ENCODE measurements at places on chromosomes 2 and 18.

DNA sequence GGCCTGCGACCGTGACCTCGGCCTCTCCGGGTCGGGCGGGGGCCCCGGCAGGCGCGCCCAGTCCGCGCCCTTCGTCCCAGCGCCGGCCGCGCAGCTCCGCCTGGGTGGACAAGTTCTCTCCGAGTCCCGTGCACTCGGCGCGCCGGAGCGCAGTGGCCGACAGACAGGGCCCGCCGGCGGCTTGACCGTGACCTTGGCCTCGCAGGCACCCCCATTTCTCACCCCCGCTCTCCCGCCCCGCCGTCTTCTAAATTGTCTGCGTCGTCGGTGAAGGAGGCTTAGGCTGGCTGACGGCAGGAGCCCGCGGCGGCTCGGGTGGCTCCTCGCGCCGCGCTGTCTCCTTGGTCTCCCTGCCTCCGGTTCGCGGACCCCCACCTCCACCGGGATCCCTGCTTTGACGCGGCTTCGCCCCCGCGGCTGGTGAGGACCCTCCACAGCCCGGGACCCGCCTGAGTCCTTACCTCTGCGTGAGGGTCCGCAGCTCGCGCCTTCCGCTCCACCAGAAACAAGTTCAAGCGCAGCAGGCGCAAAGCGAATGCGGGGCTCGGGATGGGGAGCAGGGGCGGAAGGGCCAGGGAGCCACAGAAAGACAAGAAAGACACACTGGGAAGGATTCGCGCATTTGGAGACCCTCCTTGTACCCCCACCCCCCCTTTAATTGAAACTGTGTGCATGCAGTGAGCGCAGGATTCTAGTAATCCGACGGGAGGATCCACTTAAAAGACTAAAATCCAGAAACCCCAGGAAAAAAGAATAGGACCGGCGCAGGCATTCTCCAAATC lies 4.0 kb downstream of the PTGR3 start:
- DNase-seq: no peak

DNA sequence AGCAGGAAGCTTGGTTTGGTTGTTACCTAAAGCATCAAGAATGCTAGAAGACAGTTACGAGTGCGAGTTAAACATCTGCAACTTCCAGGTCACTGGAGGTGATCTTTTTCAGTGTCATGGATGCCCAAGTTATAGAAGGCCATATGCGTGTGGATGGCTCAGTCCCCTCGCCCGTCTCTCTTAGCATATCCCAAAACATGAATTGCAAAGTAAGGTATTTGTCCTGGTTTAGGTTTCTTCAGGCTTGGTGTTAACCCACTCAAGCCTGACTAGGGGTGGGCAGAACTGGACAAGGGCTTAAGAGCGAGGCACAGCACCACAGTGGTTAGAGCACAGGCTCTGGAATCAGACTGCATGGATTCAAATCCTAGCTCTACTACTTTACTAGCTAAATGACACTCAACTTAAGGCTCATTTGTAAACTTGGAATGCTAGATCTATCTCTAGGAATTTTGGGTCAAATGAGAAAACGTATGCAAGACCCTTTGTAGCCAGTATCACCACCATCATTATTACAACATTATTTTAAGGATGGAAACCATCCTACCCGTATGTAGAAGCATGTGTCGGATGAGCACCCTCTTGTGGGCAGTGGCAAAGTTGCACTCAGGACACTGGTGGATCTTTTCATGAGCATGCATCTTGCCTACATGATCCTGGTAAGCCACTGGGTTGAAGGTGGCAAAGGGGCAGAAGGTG lies 11.2 kb downstream of the ZNF142 start:
- DNase-seq: peak; percentile 60

DNA sequence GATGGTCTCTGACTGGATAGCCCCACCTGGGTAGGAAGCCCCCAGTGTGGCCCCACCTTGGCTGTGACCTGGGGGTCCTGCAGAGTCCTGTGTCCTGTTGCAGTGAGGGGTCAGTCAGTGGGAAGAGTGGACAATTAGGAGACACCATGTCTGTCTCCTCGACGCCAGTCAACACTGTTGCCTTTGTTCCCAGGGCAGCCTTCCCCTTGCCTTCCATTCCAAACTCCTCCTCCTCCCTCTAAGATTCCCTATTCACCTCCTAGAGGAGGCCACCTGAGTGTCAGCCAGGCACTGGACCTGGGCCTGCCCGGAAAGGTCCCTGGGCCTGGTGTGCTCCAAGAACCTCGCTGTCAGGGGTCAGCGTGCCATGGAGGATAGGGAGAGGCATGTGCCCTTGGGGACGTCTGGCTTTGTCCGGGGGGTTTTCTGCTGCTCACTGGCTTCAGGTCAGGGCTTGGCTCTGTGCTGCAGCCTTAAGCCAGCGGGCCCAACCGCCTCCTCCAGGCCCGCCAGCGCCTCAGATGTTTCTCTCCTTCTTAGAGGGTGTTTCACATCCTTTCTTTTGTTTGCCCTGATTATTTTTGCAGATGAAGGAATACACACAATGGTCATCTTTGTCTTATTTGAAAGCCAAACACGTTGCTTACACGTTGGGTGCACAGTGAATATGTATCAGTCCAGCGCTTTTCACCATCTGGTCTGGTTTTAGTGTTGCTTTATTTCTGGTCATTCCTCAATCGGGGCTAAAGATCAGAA lies 68.9 kb downstream of the HPCAL1 start:
- no peak for DNase-seq

- DNase-seq: no peak
These were observed 222.1 kb downstream of the ETAA1 start for GRCh38 chr2:67619204-67619603.

- DNase-seq: no peak
These were observed 1816.1 kb upstream of the LRRTM1 start for GRCh38 chr2:82120654-82121053.

DNA sequence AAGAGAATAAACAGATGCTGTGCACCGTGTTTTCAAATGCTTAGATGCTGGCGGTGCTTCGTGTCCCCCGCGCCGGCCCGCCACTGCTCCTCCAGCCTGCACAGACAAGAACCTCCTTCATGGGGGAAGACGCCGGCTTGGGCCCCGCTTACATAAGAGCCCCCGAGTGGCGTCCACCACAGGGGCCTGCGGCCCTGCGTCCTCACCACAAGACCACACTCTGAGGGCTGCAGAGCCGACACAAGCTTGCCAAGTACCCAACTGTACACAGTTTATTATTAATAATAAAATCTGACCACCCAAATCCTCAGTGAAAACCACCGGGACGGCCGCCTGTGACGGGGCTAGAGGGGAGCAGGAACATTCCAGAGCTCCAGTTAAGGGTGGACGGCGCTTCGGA lies 232.2 kb downstream of the HDAC4 start:
- no peak for DNase-seq

DNA sequence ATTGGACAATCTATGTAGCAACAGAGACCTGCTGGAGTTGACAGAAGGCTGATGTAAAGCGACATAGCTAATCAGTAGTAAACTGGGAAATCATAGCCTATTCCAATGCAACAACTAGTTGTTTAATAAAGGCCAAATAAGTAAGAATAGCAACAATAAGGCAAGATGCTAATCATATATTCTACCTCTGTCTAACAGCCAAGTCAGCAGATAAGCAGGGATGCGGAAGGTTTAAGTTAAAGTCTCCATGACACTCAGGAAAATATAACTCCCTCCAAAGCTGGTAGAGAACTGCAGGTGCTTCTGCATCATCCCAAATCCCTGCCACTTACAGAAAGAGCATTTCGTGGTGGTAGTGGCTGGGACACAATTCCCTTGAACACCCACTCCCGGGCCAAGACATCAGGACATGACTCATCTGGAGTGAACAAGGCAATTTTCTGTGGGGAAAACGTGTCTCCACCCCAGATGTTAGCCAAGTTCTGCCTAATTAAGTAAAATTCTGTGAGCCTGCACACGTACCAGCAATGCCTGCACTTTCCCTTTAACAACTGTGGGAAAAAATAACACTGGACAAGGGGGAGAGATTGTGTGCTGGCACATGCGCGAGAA lies 413.6 kb upstream of the ID2 start:
- no peak for DNase-seq

GRCh38 chr2:172372436-172372835 lies 55.0 kb upstream of the ITGA6 start:
- no peak for DNase-seq

- DNase-seq: peak; percentile 61
These were observed 528.8 kb downstream of the CPS1 start for GRCh38 chr2:211085056-211085680.

DNA sequence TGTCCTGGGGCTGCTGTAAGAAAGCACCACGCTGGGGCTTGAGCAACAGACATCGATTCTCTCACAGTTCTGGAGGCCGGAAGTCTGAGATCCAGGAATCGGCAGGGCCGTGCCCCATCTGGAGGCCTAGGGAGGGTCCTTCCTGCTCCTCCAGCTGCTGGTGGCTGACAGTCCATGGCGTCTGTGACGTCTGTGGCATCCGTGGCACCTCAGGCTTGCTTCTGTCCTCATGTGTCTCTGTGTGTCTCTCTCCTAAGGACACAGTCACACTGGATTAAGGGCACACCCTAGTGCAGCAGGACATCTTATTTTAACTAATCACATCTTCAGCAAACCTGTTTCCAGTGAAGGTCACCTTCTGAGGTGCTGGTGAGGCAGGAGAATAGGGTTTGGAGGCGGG lies 32.6 kb upstream of the KCNF1 start:
- DNase-seq: no peak

DNA sequence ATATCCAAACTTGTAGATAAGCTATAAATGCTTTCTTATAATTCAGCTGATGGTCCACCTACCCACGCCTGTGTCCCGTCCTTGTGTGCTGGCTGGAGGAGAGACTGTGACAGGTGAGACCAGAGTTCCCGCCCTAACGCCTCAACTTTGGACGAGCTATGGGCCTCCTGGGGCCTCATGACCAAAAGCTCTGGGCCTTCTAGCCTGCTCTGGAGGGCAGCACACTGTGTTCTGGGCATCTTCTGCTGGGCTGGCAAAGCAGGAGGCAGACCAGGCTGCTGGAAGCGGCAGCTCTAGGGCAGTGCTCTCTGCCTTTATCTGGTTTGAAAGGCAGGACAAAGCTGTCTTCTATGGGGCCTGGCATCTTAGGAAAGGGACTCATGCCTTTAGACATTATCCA lies 26.0 kb upstream of the PAX8 start:
- DNase-seq: no peak

DNA sequence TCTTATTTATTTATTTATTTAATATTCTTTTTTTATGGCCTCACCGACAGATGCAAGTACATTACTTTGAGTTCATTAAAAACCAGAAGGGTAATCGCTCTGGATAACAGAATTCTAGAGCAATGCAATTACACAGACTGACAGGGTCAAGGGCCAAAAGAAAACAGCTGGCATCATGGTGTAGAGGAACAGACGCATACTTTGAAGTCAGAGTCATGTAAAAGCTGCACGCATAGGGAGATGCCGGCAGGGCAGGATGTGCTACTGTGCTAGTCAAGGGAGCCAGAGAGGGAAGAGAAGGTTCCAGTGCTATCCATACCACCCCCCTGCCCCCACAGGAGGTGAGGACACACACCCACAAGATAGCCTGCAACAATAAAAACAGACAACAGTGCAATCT lies 115.2 kb upstream of the TFCP2L1 start:
- peak; percentile 84 for DNase-seq

DNA sequence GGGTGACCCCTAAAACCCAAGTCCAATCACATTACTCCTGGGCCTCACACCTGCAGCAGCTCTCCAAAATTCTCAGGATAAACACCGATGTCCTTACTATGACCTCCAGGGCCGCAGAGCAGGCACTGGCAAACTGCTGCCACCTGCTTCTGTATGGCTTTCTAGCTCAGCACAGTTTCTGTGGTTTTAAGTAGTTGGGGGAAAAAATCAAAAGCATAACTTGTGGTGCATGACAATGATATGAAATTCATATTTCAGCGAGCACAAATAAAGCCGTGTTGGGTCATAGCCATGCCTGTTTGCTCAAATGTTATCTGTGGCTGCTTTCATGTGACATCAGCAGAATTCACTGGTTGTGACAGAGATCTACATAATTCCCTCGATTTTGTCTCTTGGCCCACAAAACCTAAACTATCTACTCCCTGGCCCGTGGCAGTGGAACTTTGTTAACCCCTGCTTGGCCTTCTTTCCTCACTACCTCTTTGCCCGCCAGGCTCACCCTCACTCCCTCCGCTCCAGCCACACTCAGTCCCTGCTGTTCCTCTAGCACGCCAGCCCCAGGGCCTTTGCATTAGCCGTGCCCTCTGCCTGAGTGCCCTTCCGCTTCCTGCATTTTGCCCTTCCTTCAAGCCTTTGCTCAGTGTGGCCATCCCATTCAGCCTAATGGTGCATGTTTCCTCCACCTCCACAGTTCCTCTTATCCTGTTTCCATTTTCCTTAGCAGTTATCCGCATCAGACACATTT lies 108.3 kb downstream of the AGAP1 start:
- DNase-seq: peak; percentile 39

- DNase-seq: peak; percentile 70
These were observed 9.8 kb downstream of the MALL start for GRCh38 chr2:110105608-110106467.

DNA sequence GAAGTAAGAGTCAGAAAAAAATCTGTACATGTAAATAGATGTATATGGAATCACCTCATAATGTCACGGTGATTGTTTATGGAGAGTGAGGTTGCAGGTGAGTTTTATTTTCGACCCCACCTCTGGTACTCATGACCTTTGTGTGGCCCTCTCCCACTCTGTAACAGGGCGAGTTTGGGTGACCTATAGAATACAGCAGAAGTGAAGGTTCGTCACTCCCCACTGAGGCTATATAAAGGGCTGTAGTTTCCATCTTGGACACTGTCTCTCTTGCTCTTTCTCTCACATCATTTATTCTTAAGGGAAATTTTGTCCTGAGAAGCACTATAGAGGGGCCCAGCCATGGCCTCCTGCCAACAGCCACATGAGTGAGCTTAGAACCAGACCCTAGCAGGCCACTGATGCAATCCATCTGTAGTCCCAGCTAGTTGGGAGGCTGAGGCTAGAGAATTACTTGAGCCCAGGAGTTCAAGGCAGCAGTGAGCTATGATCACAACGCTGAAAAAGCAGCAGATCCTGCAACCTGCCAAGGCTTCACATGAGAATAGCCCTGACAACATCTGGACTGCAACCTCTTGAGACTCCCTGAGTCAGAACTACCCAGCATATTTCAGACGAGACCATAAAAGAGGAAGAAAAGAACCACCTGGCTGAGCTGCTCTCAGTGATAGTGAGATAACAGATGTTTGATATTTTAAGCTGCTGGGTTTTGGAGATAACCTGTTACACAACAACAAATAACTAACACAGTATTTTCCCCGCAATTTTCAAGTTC lies 74.3 kb upstream of the SLC1A4 start:
- DNase-seq: no peak

GRCh38 chr2:31267437-31268120 lies 33.6 kb downstream of the EHD3 start:
- DNase-seq: no peak

- no peak for DNase-seq
These were observed 432.0 kb downstream of the CCDC85A start for GRCh38 chr2:56615760-56616159.
